ENCODE measurements at places on chromosomes 5 and 9.

DNA sequence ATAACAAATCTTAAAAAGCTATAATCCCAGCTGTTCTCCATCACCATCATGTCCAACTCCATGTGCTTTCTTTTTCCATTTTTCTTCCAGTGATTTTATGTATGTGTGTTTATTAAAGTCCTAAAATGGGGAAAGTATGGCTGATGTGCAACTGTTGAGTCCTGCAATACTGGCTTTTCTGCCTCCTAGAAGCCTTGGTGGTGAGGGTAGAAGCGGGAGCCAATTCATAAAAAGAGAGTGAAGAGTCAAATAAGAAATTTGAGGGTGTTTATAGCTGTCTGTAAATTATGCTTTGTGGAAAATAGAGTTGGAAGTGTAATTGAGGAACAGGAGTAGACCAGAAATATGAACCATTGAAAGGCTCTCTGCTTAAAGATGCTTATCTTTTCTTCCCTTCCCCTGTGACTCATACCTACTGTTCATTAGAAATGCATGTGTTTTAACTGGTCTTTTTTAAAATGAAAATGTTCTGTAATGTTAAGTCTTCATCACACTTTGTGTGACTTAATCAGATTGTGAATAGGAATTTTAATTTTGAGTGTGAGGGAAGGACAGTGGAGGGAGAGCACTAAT is 80.1 kb downstream of the ZCCHC7 start:
- peak; percentile 37 for DNase-seq

DNA sequence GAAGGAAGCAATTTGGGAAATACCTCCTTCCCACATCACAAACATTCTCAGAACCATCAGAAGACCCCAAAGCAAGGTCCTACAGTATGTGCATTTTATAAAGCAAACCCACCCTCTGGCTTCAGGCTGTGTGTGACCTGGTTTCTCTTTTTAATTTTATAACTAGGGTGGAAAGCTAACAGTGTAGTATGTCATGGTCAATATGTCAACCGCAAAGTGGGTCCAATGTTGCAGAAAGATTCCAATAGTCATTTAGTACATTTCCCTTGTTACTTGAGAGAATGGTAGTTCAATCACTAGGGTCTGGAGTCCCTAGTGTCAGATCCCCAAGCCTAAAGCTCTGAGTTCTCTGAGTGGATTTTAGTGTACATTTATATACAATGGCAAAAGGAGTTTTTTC is 96.2 kb downstream of the FGF1 start:
- DNase-seq, result no peak

- no peak for DNase-seq
Measured at GRCh38 chr9:133029994-133030316, 842 bp upstream of the GTF3C5 start.

GRCh38 chr9:119968836-119969707 is 599.8 kb upstream of the BRINP1 start:
- DNase-seq, result peak; percentile 82

DNA sequence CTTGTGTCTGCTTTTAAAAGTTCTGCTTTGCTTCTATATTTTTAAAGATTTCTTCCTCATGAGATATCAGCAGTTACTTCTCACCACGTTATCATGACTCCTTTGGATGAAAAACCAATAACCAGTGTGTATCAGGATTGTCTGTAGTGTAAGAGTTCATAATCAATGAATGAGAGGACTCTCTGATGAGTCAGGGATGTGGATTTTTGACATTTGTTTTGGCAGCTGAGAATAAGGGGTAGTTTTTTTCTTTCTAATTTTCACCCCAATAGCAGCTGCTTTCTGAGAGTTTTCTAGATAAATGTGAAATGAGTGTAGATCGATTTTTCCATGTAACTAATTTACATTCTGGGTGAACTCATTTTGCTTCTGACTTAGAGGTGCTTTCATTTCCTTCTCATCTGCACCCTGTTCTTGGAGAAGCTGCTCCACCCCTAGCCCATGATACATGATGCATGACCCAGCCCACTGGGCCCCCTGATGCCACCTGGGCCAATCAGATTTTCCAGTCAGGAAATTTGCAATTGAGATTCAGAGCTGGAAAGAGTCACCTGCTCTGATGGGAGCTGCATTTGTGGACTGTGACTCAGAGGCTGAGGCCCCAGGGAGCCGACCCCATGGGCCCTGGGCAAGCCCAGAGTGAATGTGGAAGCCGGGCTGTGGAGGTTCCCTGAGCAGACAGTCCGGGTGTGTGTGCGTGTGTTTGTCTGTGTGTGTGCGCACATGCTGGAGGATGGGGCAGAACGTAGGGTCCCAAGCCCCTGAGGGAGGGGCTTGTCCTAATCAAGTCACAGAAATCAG is 159.3 kb downstream of the RGS3 start:
- peak; percentile 78 for DNase-seq

- no peak for DNase-seq
Measured at GRCh38 chr5:138330813-138331448, 673 bp downstream of the CDC25C start.
